Thoracic aorta (tissue), 2 donors: ENCODE measurements at places on chromosomes 3 and 15. TPM values are rescaled to one million over a fixed set of nuclear protein-coding genes. Genes with fewer than 3 reads are reported as not detected.

The IFT57 gene
- total RNA-seq: 41.1 TPM

The ELP6 gene
- 16.5 TPM for total RNA-seq

The AGBL1 gene
- total RNA-seq: not detected

The TRIM71 gene
- total RNA-seq: not detected

The LMOD3 gene
- not detected for total RNA-seq

The FAM107A gene
- 25.3 TPM for total RNA-seq

The SI gene
- total RNA-seq: not detected

GRCh38 chr3:45127130-45127822, 18.9 kb downstream of the CDCP1 start:
- no peaks in the 10 kb centered on the region for H3K36me3 ChIP-seq
- H3K4me3 ChIP-seq: no peak overlapping the region
- H3K4me1 ChIP-seq: peaks cover 25% of the 10 kb centered on the region
- H3K27ac ChIP-seq: no peak overlapping the region

DNA sequence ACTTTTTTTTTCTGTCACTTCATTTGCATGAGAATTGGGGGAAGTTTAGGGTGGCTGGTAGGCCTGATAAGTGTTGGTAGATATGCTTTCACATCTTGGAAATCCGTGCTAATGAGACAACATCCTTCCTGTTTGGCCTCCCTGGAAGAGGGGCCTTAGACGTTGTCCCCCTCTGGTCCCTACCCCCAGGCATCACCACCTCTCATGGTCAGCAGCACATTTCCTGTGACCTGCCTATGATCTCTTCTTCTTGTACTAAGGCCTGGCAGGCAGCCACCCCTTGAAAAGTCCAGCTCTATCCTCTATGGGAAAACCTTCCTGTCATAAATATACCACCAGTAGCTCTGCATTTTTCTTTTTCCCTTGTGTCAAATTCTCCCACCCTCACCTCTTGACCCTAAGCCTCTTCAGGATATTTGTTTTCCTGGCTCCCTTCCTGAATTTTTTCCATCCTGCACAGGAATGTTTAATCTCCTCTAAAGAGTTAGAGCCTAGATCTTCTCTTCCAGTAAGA, 107.8 kb downstream of the SNRK start:
- H3K4me1 ChIP-seq: peaks cover 9% of the 10 kb centered on the region
- H3K36me3 ChIP-seq: no peaks in the 10 kb centered on the region
- no peaks in the 10 kb centered on the region for H3K27me3 ChIP-seq

- no peak overlapping the region for H3K4me3 ChIP-seq
- H3K4me1 ChIP-seq: peaks cover 3% of the 10 kb centered on the region
- H3K27ac ChIP-seq: no peak overlapping the region
- H3K36me3 ChIP-seq: no peaks in the 10 kb centered on the region
- no peak for DNase-seq
Observed at GRCh38 chr15:75170711-75171341, 30.9 kb upstream of the C15orf39 start.

- no peak overlapping the region for H3K27ac ChIP-seq
- H3K4me1 ChIP-seq: no peaks in the 10 kb centered on the region
- no peaks in the 10 kb centered on the region for H3K27me3 ChIP-seq
- no peak for DNase-seq
Observed at GRCh38 chr3:128469556-128469955, 2.9 kb upstream of the DNAJB8 start.

DNA sequence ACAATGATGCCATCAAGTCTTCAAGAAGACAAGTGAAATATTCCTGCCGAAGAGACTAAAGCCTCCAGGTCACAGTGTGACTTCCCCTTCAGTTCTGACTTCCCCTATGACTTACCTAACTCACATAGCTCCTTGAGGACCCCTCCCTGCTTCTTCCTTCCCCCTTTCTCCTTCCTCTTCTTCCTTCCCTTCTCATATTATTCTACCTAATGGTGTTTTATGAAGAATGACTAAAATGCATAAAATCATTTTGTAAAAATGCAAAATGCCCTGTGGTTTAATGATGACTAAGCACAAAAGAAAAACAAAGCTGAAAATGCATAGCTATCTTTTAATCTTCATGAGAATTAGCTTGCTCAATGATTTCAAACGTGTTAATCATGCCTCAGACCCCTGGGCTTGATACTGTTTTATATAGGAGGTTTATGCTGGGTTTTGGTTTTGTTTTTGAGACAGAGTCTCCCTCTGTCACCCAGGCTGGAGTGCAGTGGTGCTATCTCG, 26.1 kb upstream of the TM4SF4 start:
- H3K27ac ChIP-seq: peak overlapping the region; percentile 24
- DNase-seq: no peak
- no peak overlapping the region for H3K4me3 ChIP-seq
- peaks cover 21% of the 10 kb centered on the region for H3K4me1 ChIP-seq
- H3K36me3 ChIP-seq: no peaks in the 10 kb centered on the region

DNA sequence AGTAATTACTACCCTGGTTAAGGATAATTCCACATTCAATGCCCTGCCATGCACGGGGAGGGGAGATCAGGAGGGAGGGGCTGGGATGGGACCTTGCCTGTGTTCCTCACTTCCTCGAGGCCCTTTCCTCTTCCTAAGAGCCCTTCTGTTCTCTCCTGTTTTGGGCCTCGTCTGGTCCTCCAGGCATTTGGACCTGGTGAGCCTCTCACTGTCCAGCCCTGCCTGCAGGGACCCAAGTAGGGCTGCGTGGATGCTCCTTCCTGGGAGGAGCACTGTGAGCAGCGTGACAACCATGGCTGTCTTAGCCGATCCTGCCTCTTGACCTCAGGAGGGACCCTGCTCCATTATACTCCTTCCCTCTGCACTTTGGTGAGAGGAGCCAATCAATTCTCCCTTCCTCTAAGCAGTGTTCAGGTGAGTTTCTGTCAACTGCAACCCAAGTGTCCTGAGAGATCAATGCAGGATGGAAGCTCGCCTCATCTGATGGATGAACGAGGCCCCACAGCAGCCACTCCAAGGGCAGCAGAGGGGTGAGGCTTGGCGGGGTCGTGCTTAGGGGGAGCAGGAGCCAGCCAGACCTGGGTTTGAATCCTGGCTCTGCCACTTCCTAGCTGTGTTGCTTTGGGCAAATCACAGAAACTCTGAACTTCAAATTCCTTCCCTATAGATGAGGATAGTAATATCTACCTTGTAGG, 92.5 kb downstream of the IQSEC1 start:
- H3K27ac ChIP-seq: no peak overlapping the region
- no peak overlapping the region for H3K4me3 ChIP-seq
- peaks cover 4% of the 10 kb centered on the region for H3K4me1 ChIP-seq
- H3K36me3 ChIP-seq: no peaks in the 10 kb centered on the region

DNA sequence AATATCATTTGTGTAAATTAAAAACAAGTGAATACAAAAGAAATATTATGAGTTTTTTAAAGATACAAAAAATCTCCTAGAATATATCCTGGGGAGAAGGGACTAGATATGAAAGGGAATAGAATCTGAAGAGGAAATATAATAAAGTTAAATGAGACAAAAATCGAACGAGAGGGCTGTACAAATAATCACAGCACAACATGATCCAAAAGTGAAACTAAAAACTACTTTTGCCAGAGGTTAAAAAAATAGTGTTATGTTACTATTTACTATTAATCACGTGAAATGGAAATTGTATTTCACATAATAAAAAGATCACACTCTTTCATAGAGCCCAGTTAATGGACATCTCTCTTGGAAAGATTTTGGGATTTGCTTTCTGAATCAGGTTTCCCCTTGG, 28.6 kb downstream of the CGGBP1 start:
- peak overlapping the region; percentile 54 for H3K4me3 ChIP-seq
- H3K4me1 ChIP-seq: peaks cover 21% of the 10 kb centered on the region
- no peak for DNase-seq

- H3K4me3 ChIP-seq: no peak overlapping the region
- no peaks in the 10 kb centered on the region for H3K27me3 ChIP-seq
- peaks cover 7% of the 10 kb centered on the region for H3K4me1 ChIP-seq
- no peak overlapping the region for H3K27ac ChIP-seq
- H3K36me3 ChIP-seq: no peaks in the 10 kb centered on the region
Observed at GRCh38 chr3:29475305-29475840, 194.5 kb downstream of the RBMS3 start.

- no peaks in the 10 kb centered on the region for H3K27me3 ChIP-seq
- no peaks in the 10 kb centered on the region for H3K36me3 ChIP-seq
- H3K4me3 ChIP-seq: no peak overlapping the region
- H3K27ac ChIP-seq: no peak overlapping the region
- H3K4me1 ChIP-seq: peaks cover 12% of the 10 kb centered on the region
- no peak for DNase-seq
Observed at GRCh38 chr3:16302082-16302631, 37.1 kb downstream of the OXNAD1 start.

GRCh38 chr15:77118882-77119321, 48.0 kb upstream of the TSPAN3 start:
- H3K27ac ChIP-seq: no peak overlapping the region
- no peaks in the 10 kb centered on the region for H3K36me3 ChIP-seq
- H3K27me3 ChIP-seq: no peaks in the 10 kb centered on the region
- peaks cover 3% of the 10 kb centered on the region for H3K4me1 ChIP-seq
- DNase-seq: no peak
- H3K4me3 ChIP-seq: no peak overlapping the region

GRCh38 chr3:115652738-115653137, 29.4 kb downstream of the GAP43 start:
- H3K27ac ChIP-seq: no peak overlapping the region
- H3K4me3 ChIP-seq: no peak overlapping the region
- H3K36me3 ChIP-seq: no peaks in the 10 kb centered on the region
- no peaks in the 10 kb centered on the region for H3K27me3 ChIP-seq
- H3K4me1 ChIP-seq: no peaks in the 10 kb centered on the region

GRCh38 chr15:58562135-58562534, 130.3 kb downstream of the LIPC start:
- no peaks in the 10 kb centered on the region for H3K27me3 ChIP-seq
- H3K27ac ChIP-seq: no peak overlapping the region
- H3K36me3 ChIP-seq: no peaks in the 10 kb centered on the region
